Tibial nerve (tissue), 4 donors: ENCODE measurements at places on chromosomes 12 and 14. TPM values are rescaled to one million over a fixed set of nuclear protein-coding genes. Genes with fewer than 3 reads are reported as not detected.

The DDN gene
- total RNA-seq, result not detected

The PFDN5 gene
- 563 TPM for total RNA-seq

The PPFIA2 gene
- total RNA-seq, result 18.3 TPM

The TAS2R30 gene
- 4.9 TPM for total RNA-seq

The MYF5 gene
- total RNA-seq, result not detected

The YBX3 gene
- total RNA-seq, result 714 TPM

The CCDC91 gene
- 39.0 TPM for total RNA-seq

The PHLDA1 gene
- 23.6 TPM for total RNA-seq

The ZNF641 gene
- 32.4 TPM for total RNA-seq

The KCNJ8 gene
- total RNA-seq, result 7.4 TPM

The GLIPR1 gene
- 6.3 TPM for total RNA-seq

The ADGRD1 gene
- 139 TPM for total RNA-seq

The MAP1LC3B2 gene
- total RNA-seq, result not detected

The KRT74 gene
- not detected for total RNA-seq

The IKBIP gene
- total RNA-seq, result 11.5 TPM

The TCL1B gene
- not detected for total RNA-seq
